BE2C (cell line): ENCODE measurements at places on chromosomes 7 and 10.

DNA sequence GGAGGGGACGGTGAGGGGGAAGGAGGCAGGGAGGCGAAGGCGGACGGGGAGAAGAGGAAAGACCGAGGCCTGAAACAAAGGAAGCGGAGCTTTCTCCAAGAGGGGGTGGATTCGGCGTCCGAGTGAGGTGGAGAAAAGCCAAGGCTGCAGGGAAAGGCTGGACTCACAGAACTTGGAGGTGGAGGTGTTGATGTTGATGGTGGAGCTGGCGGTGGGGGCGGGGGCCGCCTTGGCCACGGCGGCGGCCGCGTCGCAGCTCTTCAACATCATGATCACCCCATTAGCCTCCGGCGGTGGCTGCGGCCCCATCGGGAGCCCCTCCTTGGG lies 578 bp downstream of the CACUL1 start:
- DNase-seq = peak; percentile 52

GRCh38 chr10:93947524-93947923 lies 46.2 kb upstream of the PLCE1 start:
- no peak for DNase-seq

DNA sequence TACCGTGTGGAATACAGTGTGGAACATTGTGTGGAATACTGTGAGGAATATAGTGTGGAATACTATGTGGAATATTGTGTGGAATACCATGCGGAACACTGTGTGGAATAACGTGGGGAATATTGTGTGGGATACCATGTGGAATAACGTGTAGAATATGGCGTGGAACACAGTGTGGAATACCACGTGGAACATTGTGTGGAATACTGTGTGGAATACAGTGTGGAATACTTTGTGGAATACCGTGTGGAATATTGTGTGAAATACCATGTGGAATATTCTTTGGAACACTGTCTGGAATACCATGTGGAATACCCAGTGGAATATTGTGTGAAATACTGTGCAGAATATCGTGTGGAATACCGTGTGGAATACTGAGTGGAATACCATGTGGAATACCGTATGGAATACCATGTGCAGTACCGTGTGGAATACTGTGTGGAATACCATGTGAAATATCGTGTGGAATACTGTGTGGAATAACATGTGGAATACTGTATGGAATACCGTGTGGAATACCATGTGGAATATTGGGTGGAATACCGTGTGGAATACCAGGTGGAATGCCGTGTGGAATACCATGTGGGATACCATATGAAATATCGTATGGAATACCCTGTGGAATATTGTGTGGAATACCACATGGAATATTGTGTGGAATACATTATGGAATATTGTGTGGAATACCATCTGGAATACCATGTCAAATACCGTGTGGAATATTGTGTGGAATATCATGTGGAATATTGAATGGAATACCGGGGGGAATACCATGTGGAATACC lies 133.1 kb upstream of the CHST15 start:
- no peak for DNase-seq

DNA sequence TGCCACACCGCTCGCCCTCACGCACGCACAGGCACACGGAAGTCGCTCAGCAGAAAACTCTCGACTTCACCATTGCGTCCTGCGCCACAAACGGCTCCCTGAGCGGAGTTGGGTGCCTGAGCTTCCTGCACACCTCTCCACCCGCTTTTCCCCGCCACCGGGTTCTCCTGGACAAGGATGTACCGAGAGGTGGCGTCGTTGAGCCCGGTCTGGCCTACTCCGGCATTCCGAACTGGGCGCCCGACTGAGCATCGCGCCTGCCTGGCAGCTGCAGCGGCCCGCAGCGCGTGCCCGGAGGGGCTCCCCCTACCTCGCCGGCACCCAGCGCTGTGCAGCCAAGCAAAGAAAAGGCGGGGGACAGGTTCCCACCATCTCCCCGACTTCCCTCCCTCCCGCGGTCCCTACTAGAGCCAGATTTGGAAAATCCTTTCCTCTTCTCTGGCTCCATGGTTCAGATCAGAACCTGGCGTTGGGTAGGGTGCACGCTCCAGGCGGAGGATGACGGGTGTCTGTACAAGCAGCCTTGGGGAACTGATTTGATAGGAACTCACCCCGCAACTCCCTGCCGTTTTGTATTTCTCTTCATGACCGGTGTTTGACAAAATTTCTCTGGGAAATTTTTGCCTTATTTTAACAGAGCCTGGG lies 1.7 kb downstream of the SORCS3 start:
- peak; percentile 54 for DNase-seq

GRCh38 chr7:1770331-1770730 lies 100.3 kb downstream of the ELFN1 start:
- no peak for DNase-seq

DNA sequence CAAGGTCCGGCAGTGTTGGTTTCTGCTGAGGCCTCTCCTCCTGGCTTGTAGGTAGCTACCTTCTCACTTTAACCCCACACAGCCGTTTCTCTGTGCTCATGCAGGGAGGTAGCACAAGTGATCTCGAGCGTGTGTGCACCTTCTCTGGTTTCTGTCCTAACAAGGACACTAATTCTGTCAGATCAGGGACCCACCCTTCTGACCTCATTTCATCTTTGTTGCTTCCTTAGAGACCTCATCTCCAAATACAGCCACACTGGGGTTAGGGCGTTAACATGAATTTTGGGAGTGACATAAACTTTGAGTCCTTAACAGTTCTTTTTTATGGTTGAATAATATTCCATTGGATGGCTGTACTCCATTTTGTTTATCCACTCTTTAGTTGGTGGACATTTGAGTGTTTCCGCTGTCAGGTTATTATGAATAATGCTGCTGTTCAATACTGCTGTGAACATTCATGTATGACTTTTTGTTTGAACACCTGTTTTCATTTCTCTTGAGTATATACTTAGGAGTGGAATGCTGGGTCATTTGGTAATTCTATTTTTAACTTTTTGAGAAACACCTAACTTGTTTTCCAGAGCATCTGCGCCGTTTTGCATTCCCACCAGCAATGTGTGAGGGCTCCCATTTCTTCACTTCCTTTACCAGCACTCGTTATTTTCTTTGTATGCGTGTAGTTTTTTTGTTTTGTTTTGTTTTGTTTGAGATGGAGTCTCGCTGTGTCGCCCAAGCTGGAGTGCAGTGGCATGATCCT lies 57.5 kb downstream of the LCOR start:
- no peak for DNase-seq

DNA sequence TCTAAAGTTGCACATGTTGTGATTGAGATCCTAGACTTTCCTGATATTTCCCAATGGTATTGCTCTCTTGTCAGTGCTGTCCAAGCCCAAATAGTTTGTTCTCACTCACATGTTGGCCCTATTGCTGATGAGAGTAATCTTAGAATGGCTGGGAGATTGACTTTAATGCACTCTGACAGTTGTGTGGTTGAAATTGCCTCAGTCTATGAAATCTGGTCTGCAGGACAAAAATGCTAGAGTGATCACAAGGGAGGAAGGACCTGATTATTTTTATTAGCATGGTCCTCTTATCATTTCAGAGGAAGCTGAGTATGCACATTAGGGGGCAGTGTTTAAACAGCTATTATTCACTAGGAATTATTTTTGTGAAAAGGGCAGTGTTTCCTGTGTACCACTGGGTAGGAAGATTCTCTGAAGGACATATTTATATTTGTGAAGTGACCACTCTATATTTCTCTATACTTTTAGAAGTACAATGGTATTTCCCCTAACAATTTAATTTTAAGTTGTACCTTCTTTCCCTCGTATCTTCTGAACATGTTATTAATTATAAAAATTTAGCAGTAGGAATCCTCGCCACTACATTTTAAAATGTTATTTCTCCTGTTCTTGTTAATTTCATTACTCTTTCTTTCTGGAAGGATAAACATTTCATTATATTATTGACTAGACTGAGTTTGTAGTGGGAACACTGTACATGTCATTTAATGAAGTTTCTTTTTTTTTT lies 64.4 kb downstream of the SUGCT start:
- DNase-seq = no peak
